WTC11 (cell line): ENCODE measurements at places on chromosomes 12 and 14. TPM values are rescaled to one million over a fixed set of nuclear protein-coding genes. Genes with fewer than 3 reads are reported as not detected.

Gene TPH2
- 0.55 to 0.83 TPM (median 0.64 TPM) in 3 replicates for total RNA-seq

- DNase-seq: no peak
Observed at GRCh38 chr14:52790756-52791222, 618 bp downstream of the GNPNAT1 start.

DNA sequence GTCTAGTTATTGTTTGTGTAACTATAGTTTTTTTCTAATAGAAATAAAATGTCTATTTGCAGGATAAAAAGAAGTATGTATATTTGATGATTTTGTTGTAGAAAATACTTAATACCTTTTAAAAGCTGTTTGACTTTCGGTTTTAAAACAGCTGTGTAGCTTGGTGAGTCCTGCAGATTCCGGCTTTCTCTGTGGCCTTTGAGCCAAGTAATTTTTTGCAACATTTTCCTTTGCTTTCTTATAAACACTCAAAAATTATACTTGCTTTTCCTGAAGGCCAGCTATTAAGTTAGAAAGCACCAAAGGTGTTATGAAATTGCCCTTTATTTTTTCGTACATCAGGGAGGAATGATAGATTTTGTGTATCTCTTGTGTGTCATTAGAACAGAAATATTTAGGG lies 63.6 kb downstream of the CRADD start:
- no peak for DNase-seq

DNA sequence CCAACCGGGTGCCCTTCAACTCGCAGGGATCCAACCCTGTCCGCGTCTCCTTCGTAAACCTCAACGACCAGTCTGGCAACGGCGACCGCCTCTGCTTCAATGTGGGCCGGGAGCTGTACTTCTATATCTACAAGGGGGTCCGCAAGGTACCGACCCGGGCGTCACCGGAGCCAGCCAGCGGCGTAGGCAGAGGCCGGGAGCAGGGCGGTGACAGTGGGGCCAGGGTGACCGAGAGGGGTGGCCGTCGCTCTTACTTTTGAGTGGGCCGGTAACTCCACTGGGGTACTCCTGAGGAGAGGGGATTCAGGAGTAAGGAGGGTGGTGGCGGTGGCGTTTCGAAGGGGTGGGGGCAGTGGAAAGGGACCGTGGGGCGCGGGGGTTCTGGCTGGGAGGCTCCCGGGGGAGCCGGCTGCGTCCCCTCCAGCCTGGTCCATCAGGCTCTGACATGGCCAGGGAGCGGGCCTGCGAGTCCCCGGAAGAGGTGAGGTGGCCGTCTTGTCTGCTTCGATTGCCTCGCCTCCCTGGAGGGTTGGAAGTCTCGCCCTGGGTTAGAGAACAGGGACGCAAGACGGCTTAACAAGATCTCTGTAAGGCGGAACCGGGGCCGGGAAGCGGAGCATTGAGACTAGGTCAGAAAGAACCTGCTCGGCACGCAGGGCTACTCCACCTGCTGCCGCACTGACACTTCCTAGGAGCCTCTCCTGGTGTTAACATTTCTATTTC lies 491 bp downstream of the WDR20 start:
- DNase-seq: peak; percentile 30

DNA sequence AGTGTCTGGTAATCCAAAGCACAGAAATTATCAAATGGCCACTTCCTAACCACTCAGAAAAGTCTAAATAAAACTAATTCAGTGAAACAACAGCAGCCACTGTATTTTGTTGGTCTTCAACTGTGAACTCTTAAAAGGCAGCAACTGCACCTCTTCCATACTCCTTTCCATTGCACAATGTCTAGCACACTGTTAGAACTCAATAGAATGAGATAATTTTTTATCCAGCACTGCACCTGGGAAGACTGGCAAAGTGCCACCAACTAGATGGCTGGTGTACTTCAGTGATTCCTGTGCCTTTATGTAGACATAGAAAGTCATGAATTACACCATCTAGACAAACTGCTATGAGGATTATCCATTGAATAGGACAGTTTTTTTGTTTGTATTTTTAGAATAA lies 26.2 kb downstream of the LGR5 start:
- no peak for DNase-seq

- DNase-seq: peak; percentile 34
Observed at GRCh38 chr14:30656190-30656632, 34.1 kb downstream of the SCFD1 start.

- peak; percentile 31 for DNase-seq
Observed at GRCh38 chr14:67569011-67569650, 30.9 kb downstream of the PIGH start.

Gene AMN
- total RNA-seq: 2.4 to 3.0 TPM (median 2.8 TPM) in 3 replicates

GRCh38 chr14:91004987-91005386 lies 55.5 kb downstream of the RPS6KA5 start:
- no peak for DNase-seq

GRCh38 chr12:106106892-106107291 lies 31.9 kb downstream of the NUAK1 start:
- no peak for DNase-seq

Gene SYCP3
- 0.15 TPM in 1 of 3 replicates, not detected in the others for total RNA-seq

DNA sequence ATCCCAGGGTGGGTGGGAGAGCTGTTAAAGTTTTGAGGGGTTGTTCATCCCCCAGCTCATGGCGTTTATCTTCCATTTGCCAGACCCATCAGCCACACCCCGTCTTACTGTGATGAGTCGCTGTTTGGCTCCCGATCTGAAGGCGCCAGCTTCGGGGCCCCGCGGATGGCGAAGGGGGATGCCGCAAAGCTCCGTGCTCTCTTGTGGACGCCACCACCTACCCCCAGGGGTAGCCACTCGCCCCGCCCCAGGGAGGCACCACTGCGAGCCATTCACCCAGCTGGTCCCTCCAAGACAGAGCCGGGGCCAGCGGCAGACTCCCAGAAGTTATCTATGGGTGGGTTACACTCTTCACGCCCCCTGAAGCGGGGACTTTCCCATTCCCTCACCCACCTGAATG lies 5.7 kb downstream of the RITA1 start:
- DNase-seq: no peak

DNA sequence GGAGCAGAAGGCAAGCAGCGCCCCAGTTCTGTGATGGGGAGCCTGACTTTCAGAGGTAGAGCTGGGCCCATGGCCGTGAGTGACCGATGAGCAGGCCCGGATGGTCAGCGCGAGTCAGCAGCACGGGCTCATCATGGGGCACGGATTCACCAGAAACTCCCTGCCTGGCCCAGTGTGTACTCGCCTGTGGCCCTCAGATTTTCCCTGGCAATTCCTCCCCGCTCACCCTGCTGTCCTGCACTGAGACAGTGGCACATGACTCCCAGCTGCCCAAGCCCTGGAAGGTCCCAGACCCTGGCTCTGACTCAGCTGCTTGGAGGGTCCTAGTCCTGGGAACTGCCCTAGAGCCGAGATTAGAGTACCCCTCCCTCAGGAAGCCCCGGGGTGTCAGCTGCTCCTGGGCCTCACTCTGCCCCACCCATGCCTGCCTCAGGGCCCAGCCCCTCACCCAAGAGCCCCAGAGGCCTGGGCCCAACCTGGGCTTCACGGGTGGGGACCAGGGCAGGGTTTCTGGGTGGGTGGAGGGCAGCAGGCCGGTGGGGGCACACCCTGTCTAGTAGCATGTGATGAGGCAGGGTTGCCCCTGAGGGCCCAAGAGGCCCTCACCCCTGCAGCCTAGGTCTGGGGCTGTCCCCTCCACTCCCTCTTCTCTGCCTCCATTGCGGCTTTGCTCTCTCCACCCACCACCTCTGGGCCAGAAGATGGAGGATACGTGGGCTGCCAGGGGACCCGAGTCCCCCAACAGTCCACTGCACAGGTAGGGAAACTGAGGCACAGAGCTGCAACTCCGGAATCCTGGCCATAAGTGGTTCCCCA lies 8.4 kb downstream of the TRMT61A start:
- no peak for DNase-seq

- no peak for DNase-seq
Observed at GRCh38 chr12:100671396-100672074, 98.1 kb downstream of the GAS2L3 start.

DNA sequence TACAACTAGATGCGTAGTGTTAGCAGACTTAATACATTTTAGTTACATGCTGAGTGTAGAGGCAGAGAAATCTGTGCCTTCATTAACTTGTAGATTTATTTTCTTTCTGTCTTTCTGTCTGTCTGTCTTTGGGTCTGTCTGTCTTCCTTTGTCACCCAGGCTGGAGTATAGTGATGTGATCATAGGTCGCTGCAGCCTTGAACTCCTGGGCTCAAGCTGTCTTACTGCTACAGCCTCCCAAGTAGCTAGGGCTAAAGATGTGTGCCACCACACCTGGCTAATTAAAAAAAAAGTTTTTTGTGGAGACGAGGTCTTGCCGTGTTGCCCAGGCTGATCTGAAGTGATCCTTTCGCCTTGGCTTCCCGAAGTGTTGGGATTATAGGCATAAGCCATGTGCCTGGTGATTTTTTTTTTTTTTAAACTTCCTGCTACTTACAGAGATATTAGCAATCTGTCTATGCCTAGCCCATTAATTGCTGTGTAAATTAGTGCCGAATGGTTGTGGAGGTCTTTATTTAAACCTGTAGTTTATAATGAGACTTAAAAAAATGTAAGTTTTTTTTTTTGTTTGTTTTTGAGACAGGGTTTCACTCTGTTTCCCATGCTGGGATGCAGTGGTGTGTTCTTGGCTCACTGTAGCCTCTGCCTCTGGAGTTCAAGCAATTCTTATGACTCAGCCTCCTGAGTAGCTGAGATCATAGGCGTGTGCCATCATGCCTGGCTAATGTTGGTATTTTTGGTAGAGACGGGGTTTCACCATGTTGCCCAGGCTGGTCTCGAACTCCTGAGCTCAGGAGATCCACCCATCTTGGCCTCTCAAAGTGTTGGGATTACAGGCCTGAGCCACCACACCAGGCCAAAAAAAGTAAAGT lies 22.8 kb downstream of the ERC1 start:
- DNase-seq: no peak
